ENCODE measurements at places on chromosomes 7 and 10.
A peak's percentile ranks its signal among the peaks of the same experiment; 100 is the strongest.

DNA sequence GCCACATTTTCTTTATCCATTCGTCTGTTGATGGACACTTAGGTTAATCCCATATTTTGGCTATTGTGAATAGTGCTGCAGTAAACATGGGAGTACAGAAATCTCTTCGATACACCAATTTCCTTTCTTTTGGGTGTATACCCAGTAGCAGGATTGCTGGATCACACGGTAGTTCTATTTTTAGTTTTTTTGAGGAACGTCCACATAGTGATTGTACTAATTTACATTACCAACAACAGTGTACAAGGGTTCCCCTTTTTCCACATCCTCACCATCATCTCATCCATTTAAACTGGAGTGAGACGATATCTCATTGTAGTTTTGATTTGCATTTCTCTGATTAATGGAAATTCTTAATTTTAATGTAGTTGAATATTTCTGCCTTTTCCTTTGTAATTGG is 19.3 kb downstream of the VKORC1L1 start:
- no peak for DNase-seq

GRCh38 chr10:34491678-34492077 is 323.4 kb downstream of the PARD3 start:
- DNase-seq, result no peak

DNA sequence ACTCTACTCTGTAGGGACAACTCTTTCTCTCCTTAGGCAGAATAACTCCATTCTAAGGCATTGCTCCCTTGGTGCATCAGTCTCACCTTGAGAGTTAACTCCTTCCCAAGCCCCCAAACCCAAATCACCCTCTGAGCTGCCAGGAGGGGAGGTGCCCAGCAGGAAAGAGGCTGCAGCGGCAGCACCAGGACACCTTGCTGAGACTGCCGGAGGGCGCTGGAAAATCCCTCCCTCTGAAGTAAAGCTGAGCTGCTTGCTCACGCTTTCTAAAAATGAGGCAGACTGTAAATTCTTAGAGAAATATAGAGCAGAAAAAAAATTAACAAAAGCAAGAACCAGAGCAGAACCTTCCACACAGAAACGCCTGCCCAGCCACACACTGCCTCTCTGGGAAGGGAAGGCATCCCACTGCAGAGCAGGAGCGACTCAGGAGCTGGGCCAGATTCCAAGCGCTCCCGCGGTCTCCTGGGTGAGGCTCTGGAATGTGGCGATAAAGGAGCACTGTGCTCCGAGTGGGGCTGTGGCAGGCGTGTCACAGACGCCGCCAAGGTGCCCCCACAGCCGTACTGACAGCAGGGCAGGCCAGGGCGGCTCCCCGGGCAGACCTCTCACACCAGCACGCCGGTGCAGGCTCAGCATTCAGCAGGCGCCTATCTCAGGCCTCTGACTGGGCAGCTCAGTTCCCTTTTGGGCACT is 202.1 kb downstream of the TNS3 start:
- peak; percentile 88 for DNase-seq

DNA sequence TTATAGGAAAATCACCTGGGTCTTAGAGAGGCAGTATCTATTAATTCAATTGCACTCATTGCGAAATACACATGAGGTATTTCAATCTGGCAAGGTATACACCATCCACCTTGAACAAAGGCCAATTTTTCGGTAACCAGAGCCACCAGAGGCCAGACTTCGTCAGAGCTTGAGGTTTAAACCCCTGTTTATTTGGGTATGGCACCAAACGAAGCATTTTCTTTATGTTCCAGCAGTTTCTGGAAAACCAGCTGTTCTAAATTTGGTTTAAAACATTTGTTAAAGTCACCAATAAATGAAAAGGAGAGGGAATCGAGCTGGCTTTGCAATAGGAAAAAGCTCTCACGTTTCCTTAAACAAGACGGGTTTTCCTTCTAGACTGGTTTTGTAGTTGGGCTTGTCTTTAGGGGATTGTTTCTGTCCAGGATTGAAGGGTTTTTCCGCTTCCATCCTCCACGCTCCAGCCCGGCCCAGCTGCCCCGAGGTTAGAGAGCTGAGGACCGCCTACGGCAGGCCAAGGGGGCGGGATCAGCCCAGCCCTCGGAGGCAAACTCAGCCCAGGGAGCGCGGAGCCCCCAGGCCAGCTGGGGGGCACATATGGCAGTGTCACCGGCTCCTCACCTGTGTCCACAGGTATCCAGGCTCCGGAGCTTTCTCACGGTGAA is 539.4 kb upstream of the MGMT start:
- DNase-seq, result no peak

DNA sequence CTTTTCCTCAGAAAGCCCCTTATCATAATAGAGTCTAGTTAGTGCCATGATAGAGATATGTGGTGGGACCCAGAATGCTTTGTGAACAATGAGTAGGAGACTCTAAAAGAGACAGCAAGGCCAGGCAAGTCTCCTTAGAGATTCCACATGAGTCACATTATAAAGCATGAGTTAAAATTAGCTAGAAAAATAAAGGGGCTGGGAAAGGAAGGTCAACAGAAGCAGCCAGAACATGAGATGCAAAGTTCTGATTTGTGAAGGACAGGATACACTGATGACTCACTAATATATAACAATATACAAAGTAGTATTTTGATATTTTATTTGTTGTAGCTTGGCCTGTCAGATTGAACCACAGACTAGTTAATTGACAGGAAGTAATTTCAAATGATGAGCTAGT is 25.3 kb upstream of the SNX13 start:
- DNase-seq, result peak; percentile 42

GRCh38 chr10:75000748-75001321 is 110.6 kb upstream of the SAMD8 start:
- no peak for DNase-seq

DNA sequence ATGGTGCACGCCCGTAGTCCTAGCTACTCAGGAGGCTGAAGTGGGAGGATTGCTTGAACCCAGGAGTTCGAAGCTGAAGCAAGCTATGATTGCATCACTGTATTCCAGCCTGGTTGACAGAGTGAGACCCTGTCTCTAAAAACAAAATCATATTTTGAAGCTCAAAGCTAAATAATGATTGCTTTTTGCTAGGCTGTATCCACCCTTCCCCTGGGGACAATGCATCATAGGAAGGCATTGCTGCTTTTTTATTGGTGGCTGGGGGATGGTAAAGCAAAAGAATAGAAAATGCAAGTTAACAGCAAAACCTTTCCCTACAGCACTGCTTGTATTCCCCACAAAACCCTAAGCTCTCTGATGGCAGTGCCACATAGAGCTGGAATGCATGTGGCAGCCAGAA is 107.5 kb upstream of the WAC start:
- no peak for DNase-seq

GRCh38 chr7:70952311-70952710 is 179.6 kb upstream of the GALNT17 start:
- DNase-seq, result no peak

GRCh38 chr7:117640465-117640864 is 160.6 kb downstream of the CFTR start:
- DNase-seq, result no peak

GRCh38 chr7:11737723-11738122 is 94.3 kb downstream of the THSD7A start:
- DNase-seq, result no peak

GRCh38 chr10:61066661-61067344 is 122.8 kb upstream of the RHOBTB1 start:
- DNase-seq, result no peak

DNA sequence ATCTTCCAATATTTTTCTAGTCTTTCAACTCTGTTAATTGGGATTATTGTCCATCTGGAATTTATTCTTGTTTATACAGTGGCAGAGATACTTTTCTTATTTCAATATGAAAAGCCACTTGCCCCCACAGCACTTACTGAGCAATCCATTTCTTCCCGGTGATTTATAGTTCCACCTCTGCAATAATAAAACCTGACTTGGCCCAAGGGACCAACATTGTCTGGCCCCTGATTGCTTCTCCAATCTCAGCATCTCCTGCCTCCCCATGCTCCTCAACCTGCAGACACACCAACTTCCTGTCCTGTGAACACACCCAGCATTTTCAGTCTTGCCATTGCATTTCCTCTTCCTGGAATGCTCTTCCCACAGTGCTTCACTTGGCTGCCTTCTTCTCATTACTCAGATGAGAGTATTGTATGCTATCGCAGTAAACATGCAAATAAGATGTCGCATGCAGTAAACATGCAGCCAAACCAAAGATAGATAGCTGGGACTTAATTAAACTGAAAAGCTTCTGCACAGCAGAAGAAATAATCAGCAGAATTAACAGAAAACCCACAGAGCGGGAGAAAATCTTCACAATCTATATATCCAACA is 19.5 kb downstream of the ITGA8 start:
- DNase-seq, result no peak

DNA sequence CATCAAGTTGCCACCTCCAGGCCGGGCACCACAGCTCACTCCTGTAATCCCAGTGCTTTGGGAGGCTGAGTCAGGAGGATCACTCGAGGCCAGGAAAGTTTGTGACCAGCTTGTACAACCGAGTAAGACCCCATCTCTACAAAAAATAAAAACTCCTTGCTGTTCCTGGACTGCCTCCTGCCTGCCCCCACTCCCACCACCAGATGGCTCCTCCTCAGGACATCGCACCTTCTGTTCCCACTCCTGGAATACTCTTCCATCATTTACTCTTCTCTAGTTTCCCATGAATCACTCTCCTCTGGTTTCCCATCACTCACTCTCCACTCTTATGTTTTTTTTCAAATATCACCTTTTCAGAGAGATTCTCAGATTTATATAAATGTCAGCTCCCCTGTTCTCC is 540.7 kb downstream of the CALN1 start:
- DNase-seq, result no peak

DNA sequence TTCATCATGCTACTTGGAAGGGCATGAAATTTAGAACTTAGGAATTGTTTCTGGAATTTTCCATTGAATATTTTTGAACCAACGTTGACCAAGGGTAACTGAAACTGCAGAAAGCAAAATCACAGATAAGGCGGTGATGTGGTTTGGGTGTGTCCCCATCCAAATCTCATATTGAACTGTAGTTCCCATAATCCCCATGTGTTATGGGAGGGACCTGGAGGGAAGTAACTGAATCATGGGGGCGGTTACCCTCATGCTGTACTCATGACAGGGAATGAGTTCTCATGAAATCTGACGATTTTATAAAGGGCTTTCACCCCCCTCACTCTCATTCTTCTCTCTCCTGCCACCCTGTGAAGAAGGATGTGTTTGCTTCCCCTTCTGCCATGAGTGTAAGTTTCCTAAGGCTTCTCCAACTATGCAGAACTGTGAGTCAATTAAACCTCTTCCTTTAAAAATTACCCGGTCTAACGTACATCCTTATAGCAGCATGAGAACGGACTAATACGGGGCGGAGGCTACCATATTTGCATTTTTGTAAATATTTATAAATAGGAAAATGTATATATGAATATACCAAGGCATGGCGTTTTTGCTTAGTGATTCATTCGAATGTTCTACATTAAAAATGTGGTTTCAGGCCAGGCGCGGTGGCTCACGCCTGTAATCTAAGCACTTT is 12.4 kb downstream of the NMT2 start:
- DNase-seq, result no peak

DNA sequence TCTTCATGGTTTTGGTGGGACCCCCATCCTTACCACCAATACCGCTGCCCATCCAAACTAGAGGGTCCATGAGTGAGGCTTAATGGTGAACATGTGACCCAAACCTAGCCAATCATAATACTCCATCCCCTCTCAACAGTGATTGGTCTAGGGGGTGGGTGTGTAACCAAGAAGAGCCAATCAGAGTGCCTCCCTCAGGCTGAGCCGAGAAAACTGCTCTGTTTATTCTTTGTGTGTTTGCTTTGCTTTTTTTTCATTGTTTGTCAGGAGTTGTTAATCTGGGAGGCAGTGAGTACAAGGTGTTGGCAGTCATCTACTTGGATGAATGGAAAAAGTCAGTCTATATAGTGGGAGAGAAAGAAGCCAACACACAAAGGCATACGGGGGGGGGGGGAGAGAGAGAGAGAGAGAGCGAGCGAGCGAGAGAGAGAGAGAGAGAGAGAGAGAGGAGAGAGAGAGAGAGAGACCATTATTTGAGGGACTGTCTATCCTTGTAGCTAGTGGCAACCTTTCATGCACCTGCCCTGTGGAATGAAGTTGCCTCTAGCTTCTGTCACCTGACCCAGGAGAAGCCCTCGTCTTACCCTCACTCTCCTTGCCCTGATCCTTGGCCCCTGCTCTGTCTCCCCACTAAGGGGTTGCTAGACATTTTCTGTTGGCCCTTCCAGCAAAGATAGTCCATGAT is 441.7 kb downstream of the TYW1 start:
- no peak for DNase-seq

DNA sequence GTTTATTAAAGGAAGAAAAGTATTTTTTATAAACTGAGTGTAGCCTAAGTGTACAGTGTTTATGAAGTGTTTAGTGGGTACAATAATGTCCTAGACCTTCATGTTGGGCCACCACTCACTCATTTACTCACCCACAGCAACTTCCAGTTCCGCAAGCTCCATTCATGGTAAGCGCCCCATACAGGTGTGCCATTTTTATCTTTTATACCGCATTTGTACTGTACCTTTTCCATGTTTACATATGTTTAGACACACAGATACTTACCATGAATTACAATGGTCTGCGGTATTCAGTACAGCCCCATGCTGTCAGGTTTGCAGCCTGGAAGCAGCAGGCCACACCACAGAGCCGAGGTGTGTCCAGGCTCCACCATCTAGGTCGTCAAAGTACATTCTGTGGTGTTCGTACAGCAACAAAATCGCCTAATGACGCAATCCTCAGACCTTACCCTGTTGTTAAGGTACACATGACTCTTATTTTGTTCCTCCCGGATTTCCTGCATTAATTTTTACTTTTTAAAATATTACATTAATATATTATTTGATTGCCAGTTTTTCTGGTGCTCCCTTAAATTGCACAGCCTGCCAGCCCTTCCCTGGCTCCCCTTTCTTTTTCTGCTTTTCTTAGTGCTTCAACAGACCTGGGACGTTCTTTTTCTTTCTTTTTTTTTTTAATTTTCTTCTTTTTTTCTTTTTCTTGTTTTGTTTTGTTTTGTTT is 881 bp upstream of the SSBP1 start:
- peak; percentile 36 for DNase-seq

DNA sequence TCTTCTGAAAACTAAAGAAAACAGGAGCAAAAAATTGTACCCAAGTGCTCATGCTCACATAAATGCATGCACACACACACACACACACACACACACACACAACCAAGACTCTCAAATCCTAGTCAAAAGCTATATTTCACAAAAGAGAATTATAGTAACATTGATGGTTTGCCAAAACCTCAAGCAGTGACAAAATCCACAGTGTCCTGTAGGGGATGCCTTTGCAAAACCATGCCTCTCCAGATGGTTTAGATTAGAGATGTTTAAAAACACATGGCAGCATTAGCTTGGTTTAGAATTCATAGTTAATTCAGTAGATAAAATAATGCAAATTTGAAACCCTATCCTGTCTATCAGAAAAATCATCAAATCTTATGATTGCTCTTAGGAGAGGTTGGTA is 232.2 kb downstream of the DYNC1I1 start:
- DNase-seq, result no peak

- DNase-seq, result no peak
These were observed 16.6 kb upstream of the ITIH2 start for GRCh38 chr10:7686351-7687171.
